Fibroblast of skin of left quadriceps (primary cell): ENCODE measurements at places on chromosomes 7 and 10.

- DNase-seq = no peak
These were observed 55.1 kb upstream of the SEMA3A start for GRCh38 chr7:84249656-84250055.

- no peak for DNase-seq
These were observed 580.9 kb downstream of the GLRX3 start for GRCh38 chr10:130717083-130717482.

DNA sequence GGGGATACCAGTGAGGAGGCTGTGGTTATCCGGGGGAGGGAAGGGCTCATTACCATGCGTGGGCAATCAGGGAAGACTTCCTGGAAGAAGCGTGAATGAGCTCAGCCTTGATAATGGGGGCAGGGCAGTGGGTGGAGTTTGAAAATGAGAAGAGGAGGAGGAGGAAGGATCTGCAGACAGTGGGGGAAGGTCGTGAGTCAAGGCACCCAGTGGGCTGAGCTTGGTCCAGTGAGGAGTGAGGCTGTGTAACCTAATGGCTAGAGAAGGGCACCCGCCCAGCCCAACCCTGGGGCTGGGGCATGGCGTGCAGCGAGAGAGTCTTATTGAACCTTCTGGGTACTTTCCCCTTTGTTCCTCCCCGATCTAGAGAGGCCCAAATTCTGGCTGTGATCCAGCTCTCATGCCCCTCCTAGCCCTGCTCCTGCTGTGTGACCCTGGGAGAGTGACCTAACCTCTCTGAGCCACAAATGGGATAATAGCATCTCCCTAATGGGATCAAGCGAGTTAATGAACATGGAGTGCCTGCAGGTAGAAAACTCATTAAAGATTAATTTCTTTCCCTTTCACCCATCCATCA is 31.5 kb downstream of the CLIP2 start:
- DNase-seq = no peak

- DNase-seq = no peak
These were observed 23.8 kb upstream of the UBE2D1 start for GRCh38 chr10:58311026-58311425.

DNA sequence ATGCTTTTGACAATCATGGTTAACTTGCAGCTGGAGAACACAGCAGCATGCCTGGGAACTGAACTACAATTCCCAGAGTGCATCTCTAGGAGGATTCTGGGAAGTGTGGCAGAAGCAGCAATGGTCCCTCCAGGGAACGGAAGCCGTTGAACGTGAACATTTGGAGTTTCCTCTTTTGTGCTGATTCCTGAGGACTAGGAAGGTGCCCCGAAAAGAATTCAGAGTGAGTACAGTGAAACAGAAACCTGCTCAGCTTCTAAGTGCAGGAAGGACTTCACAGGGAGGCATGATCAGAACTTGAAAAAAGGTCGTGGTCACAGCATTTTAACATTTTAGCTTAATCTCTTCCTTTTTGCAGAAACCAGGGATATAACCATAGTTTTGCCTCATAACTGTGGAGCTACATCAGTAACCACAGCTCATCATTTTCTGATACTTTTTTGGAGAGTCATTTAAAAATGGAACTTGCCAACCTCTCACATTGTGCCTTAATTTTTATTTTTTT is at the start of gene NUDT13:
NUDT13 (plus strand) TSS at position 111 of the 505 bp plus-strand sequence. CDS start 3,911 bp downstream, outside the sequence.
- DNase-seq = peak; percentile 56

GRCh38 chr7:157271991-157272324 is 64.8 kb upstream of the DNAJB6 start:
- peak; percentile 97 for DNase-seq

DNA sequence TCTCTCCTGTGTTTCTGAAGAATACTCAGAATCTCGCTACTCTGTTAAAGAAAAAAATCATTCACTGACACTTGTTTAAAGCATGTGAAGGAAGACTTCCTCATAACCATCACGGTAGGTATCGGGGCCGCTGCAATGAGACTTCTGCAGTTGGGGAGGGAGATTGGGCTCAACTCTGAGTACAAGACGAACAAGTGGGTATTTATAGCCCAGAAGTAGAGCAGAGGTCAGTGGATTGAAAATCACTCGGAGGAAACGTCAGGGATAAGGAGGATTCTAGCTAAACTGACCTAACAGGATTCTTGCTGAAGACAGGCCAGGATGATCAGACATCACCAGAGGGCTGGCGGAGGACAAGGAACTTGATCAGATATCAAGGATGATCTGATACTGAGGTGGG is 33.3 kb downstream of the ITPRIP start:
- no peak for DNase-seq

DNA sequence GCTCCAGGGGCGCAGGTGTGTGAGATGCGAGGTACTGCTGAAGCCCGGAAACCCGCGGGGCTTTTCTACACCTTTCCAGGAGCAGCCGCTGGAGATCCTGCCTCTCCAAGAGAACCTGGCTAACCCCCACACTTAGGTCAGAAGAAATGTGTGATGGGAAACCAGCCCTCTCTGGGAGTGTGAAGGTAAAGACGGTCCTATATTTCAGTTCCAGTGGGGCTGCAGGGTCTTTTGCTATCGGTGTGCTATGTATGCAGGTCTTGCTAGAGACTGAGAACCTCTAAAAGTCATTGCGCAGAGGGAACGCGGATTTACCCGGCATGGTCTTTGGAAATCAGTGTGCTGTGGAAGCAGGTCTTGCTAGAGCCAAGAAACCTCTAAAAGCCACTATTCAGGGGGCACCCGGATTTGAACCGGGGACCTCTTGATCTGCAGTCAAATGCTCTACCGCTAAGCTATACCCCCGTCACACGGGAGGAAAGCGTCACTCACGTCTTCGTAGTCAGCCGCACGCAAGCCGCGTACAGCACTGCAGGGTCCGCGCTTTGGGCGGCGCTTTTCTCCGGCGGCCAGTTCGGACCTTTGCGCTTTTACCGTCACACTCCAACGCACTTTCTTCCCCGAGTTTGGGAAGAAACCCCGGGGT is 46.0 kb downstream of the ZNF777 start:
- peak; percentile 39 for DNase-seq

DNA sequence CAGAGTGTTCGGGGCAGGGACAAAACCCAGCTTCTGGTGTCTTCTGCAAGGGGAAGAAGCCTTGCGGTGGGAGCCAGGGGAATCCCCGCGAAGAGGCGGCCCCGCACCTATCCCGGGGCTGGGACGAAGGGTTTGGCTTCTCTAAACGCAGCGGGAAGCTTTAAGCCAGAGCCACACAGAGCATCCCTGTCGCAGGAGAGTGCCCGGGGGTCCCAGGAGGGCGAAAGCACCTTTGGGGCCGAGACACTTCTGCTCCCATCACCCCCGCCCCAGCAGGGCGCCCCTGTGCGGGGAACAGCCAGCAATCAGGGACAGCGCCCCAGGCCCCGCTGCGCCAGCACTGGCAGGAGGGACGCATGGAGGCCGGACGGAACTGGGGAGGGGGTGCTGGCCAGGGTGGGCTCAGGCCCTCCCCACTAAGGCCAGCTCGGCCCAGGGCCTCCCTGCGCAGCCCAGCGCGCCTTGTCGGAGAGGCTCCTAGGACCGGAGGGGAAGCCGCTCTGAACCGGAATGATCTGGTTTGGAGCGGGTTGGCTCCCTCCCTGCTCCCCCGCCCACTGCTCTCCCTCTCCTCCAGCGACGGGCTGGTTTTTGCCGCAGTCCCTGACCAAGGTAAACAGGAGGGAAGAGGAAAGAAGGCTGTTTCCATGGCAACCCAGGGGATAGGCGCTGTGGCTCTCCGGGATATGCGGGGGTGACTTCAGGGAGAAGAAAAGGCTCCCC is 63.9 kb downstream of the TMEM209 start:
- no peak for DNase-seq

DNA sequence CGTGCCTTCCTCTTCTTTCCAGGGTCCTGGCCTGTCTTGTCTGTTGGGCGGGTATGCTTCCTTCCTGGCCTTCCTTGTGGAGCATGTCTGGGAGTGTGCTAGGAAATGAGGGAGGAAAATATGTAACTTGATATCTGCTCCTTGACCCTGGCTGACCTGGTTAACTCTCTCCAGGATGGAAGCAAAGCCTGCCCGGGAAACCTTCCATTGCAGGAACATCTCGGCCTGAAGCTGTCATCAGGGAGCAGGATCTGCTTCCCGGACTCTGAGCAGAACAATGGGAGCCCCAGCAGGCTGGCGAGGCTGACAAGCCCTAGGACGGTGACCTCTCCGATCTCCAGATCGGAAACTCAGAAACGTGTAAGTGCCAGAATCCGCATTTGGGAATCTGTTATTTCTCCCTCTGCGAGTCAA is 340.3 kb downstream of the FRMD4A start:
- no peak for DNase-seq

DNA sequence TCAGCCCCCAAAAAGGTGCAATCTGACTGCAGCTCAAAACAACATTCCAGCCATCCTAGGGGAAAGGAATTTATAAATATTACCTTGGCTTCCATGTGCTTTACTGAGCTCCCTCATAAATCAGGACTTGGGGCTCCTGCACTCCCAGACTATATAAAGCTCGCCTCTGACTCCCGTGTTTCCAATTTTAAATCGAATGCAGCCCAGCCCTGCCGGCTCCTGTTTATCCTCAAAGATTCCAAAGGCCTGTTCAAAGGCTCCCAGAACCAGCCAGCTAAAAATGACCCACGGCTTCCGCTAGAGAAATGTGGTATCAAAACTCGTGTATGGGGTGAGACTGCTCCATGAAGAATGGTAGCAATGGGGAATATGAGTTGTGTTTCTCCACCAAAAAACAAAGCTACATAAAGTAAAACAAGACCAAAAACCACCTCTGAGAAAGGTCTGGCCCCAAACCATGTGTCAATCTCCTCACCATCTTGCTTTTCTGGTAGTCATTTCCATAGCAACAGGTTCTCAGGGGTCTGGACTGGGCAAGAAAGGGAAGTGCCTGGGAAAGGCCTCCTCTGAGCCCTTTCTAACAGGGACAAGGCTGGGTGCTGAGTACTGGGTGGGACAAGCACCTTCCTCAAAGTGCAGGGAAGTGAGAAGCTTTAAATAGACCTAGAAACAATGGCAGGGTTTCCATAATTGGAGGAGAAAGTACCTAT is 5.1 kb downstream of the CALML3 start:
- DNase-seq = no peak

GRCh38 chr10:80596391-80597257 is 58.9 kb downstream of the SH2D4B start:
- peak; percentile 4 for DNase-seq

- DNase-seq = no peak
These were observed 17.0 kb downstream of the TRPV5 start for GRCh38 chr7:142916508-142916907.

- peak; percentile 44 for DNase-seq
These were observed 273.0 kb downstream of the ZMYND11 start for GRCh38 chr10:408236-408635.

- DNase-seq = no peak
These were observed 237.2 kb downstream of the MGMT start for GRCh38 chr10:129704225-129704624.

DNA sequence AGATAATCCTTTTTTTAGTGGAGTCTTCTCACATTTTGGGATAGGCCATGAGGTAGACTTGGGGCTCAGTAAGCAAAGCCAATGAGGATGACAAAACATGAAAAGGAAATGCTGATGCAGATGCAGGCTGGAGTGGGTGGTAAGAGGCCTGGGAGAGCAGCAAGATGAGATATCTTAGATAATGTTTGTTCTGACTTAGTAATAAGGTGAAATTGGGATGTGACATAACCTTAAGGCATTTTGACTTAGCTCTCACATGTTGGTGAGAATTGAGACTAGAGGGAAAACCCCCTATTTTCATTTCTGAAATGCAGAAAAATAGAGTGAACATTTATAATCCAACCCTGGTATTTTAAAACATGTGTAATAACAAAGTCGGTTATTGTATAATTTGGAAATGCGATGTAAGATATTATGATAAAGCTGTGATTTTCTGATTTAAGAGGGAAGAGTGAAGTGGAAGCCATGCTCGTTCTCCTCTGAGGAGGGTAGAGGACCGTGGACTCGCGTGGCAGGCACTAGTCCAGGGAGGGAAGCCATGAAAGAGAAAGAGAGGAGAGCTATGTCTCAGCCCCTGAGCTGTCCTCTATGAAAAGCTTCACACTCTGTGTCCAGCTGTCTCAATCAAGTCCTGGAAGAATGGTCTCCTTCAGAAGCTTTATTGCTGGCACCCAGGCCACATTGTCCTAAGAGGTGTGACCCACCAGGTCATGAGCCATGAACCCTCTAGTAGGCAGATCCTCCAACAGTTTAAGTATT is 57.3 kb downstream of the ST7 start:
- DNase-seq = no peak

GRCh38 chr7:148461392-148462179 is 129.0 kb upstream of the C7orf33 start:
- DNase-seq = no peak
